Substantia nigra (tissue), 51 donors: ENCODE measurements at places on chromosomes 5 and 9.

DNA sequence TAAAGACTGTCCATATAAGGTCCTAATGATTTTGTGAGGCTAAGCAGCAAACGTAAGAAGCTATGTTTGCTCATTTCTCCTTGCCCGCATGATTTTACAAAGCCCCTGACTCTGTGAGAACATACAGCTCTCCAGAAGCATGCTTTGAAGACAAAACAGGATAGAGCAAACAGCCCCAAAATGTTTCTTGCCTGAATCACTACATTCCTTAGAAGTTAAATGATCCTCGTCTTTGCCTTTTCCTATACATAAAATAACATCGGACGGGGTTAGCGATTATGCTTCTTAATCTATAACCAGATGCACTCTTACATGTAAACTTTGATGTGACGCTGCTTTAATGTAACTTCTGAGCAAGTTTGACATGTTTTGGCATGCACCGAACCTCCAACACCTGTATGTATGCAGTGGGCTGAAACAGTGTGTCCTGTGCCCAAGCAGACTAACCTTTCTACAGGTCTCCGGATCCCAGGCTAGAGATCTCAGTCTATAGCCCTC, 353.7 kb downstream of the CETN3 start:
- no peak for DNase-seq

GRCh38 chr9:132187121-132187620, 25.3 kb downstream of the NTNG2 start:
- no peak for DNase-seq

- DNase-seq: no peak
Observed at GRCh38 chr9:117253261-117253660, 161.6 kb downstream of the ASTN2 start.

DNA sequence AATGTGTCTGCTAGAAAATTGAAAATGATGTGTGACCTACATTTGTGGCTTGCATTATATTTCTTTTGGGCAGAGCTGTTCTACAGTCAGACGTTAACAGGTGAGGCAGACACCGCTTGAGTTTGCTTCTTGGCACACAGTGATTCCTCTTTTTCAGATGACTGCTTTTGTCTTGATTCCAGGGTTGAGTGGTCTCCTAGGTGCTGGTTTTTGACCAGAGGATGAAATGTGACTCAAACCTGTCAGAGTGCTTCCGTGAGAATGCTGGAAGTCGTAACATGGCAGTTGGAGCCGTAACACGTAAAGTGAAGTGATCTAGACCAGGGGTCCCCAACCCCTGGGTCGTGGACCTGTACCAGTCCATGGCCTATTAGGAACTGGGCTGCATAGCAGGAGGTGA, 28.3 kb upstream of the NDFIP1 start:
- DNase-seq: no peak

- no peak for DNase-seq
Observed at GRCh38 chr5:148372893-148373292, 10.9 kb upstream of the FBXO38 start.

DNA sequence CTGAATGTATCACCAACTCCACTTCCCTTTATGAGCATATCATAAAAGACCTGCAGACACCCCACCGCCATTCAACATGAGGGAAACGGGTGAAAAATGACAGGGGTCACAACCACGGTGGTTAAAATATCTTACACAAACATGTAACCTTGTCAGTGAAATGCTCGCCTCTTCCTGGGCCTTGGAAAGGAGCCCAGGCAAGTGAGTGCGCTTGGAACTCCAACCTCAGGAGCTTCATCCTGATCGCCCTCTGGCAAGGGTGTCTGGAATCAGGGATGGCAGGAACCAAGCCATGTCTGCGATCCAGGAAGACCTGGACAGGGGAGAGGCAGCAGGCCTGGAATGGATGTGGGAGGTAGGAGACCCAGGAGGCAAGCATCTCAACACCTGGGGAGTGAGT, 282.7 kb downstream of the GAS1 start:
- no peak for DNase-seq

- no peak for DNase-seq
Observed at GRCh38 chr9:115673599-115673998, 480.0 kb upstream of the PAPPA start.

DNA sequence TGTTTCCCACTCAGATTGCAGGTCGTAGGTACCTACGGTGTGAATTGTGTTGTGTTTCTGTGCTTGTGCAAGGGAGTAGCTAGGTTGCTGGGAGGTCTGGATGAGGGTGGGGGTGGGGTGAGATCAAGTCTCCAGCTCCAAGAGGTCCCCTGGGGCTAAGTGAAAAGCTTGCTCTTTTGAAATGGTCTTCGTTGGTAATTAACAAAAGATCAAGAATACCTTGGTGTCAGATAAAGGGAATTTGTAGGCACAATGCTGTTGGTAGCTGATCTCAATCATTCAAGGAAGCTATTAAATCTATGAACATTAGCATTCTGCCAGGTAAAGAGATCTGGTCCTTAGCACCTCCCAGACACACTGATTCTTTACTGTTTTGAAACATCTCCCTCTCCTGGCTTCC, 928 bp upstream of the PCDHGC4 start:
- no peak for DNase-seq

GRCh38 chr9:93205045-93205768, 21.3 kb downstream of the WNK2 start:
- DNase-seq: no peak

- DNase-seq: no peak
Observed at GRCh38 chr5:84622461-84622860, 237.8 kb upstream of the EDIL3 start.

DNA sequence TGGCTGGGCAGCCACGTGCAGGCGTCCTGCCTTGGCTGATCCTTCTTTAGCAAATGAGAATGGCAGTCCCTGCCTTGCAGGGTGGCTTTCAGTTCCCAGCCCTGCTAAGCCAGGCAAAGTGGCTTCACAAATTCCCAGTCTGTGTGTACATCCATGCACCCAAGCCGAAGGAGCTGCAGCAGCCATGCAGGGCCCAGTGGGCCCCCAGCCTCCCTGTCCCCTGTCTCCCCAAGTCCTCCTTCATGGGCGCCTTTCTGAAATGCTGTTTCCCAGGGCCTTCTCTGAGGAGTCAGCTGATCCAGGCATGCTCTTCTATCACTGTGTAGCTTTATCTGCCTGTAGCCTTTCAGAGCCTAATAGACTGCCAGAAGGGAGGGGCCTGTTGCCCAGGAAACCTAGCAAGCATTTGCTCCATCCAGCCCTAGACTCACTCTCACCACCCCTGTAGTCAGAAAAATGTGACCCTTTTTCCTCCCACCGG, 47.4 kb upstream of the SHC3 start:
- no peak for DNase-seq

- no peak for DNase-seq
Observed at GRCh38 chr9:98409719-98410118, 154.3 kb upstream of the TBC1D2 start.
